Adipocyte (in vitro differentiated cells): ENCODE measurements at places on chromosomes 16 and 17.

DNA sequence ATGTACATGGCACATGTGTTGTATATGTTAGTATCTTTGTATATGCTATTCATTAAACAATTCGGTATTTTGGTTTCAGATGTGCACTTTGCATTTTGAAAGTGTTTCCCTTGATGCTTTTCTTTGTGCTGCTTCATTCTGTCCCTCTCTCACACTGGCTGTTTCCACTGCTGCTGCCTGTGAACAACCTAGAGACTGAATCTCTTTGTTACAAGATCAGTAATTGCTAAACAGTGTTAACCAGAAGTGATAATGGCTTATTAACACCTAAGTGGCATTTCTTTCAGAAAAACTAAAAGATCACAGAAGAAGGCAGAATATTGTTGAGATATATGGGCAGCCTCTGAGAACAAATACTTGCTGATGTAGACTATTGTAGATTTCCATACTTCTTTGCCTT lies 84.7 kb downstream of the KIF2B start:
- DNase-seq, result no peak

DNA sequence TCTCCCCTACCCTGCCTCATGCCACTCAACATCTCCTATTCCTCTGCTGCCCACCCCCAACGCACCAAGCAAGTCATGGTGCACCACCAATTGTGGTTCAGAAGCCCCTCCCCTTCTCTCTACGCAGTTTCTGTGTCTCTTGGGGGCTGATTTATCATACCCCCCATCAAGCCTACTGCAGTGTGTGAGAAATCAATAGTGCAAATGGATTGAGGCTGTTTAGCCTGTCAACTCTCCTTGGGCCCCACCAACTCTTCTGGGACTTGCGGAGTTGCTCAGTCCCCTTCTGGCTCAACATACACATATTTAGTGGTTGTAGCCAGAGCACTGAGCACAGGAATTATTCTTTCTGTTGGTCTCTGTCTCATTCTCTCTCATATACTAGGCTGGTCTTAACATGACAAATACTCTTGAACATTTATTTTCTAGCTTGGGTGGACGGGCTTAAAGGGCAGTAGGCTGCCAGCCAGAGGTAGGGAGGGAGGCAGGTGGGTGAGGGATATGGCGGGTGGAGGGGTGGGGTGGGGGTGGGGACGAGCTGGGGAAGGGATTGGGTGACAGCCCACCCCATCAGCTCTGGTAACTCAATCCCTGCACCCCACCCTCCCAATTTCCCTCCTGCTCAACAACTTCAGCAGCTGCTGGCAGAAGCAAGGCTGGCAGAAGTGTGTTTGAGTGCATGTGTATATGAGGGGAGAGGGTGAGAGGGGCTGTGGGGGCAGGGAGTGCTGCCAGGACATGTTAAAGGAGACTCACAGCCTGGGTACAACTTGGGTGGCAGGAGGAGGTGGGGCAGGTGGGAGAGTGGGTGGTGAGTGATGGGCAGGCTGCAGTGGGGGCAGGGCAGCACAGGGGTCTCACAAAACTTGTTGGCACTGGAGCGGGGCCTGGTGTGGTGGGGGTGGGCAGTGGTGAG lies 4.9 kb downstream of the RARA start:
- DNase-seq, result no peak

- DNase-seq, result peak; percentile 50
These were observed 1.2 kb downstream of the JPT1 start for GRCh38 chr17:75152922-75153779.

DNA sequence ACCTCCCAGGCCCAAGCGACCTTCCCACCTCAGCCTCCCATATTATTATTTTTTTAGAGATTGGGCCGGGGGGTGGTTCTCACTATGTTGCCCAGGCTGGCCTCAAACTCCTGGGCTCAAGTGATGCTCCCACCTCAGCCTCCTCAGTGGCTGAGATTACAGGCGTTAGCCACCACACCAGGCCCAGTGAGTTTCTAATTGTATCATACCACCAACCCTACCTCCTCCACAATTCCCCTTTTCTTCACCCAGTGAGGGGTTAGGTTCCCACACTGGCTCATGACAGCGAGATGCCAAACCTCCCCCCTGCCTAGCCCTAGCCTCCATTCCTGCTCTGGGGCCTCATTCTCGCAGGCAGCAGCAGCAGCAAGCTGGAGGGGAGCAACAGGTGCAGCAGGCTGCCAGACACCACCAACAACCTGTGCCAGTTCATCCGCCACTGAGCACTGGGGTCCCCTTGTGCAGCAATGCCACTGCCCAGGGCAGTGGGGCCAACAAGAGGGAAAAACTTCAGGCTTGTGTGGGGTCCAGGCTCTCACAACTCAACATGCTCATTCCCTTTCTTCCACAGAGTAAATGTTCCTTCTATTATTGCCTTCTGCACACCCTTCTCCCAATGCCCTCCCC lies 9.1 kb downstream of the ATP6V0D1 start:
- DNase-seq, result no peak

DNA sequence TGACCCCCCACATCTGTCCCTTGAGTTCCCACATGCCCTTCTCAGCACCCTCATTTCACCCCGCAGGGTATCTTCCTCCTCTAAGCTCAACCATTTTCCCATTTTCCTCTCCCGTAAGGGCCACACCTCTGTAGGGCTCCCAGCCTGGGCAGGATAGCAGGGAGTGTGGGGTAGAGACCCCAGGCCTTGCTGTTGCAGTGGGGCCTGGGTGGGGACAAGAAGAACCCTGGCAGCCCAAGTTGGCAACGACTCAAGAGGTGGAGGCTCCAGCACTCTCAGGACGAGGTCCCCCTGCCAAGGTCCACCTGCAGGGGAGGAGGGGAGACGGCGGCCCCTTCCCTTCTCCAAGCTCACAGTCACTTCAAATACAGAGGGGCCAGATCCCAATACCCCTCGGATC lies 2.0 kb upstream of the TMEM92 start:
- no peak for DNase-seq

GRCh38 chr17:70242781-70243437 lies 73.6 kb downstream of the KCNJ2 start:
- no peak for DNase-seq

DNA sequence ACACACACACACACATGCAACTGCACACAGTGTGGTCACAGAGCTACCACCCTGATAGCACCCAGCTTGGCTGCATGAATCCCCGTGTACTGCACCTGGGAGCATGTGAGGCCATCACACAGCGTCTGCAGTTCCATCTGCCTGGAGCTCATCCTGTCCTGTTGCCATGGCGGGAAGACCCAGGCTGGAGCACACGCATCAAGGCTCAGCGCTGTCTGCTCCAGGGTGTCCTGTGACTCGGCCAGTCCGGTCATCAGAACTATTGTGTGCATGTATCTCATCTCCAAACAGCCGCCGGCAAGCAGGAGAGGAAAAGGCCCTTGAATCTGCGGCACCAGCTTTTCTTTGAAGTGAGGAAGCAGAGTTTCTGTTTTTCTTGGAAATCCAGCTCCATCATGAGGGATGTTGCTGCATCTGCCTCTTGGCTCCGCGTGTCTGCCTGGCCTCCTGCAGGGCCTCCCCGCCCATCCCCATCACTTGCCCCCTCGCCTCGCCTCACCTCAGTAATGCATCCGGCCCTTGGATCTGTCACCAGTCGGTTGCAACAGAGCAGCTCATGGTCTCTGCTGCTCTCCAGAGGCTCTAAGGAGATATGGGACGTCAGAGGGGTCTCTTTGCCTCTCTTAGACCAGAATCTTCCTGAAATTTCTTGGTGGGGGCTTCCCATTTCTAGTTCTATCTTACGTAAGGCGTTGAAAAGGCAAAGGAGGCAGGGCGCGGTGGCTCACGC lies 23.7 kb downstream of the CACNG4 start:
- DNase-seq, result no peak

DNA sequence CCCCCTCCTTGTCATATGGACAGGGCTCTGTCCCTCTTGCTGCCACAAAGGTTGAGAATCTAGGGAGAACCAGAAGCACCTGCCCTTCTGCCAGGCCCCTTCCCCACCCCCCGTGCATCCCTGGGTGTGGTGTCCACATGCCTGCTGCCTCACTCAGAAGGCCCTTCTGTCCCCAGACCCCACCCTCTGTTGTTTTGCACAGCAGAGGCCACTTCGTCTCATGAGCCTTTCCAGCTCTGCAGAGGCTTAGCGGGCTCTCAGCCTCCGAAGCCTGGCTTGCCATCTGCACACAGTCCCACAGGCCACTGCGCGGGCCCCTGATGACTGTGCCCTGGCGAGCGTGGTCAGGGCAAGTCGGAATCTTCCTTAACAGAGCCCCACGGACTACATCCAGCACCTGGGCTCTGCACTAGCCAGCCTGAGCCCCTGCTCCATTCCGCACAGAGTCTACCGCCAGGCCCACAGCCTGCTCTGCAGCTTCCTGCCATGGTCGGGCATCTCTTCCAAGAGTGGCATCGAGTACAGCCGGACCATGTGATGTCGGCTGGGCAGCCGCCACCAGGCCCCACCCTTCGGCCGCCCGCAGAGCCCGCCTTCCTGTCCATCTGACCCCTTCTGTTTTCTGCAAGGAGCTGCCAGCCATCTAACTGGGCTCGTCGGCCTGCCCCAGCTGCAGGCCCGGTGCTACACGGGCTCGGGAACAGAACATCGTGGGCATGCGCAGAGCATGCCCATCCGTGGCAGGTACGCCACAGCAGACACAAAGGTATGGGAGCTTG lies 10.8 kb downstream of the C16orf90 start:
- DNase-seq, result no peak

GRCh38 chr16:79429381-79430190 lies 171.0 kb downstream of the MAF start:
- DNase-seq, result no peak

DNA sequence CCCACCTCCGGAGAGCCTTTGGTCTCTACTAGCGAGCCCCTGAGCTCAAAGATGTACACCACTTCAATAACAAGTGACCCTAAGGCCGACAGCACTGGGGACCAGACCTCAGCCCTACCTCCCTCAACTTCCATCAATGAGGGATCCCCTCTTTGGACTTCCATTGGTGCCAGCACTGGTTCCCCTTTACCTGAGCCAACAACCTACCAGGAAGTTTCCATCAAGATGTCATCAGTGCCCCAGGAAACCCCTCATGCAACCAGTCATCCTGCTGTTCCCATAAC lies 702 bp downstream of the SPN start:
- no peak for DNase-seq

- peak; percentile 39 for DNase-seq
These were observed 3.1 kb downstream of the ABAT start for GRCh38 chr16:8677481-8677880.

DNA sequence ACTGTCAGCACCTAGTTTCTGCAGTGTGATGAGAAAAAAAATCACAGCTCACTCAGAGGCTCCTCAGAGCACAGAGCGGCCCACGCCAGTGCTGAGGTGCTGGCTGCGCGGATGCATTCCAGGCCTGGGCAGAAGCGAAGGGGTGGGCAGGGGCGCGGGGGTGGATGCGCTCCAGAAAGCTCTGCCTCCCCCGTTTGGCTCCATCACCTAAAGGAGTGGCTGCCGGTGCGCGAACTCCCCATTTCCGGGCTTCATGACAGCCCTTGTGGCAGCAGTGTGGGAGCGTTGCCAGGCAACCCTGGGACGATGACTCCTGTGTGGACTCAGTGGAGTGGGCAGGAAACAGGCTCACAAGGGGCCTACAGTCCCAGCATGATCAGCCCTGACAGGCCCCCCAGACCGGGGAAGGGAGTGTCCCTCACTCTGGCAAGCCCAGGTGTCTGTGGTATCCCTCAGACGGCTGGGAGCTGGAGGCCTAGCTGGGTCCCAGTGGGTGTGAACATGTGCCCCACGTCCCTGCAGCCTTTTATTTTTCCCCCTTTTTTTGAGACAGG lies 32.8 kb upstream of the NUDT16L1 start:
- DNase-seq, result peak; percentile 22

GRCh38 chr17:5591966-5592365 lies 7.7 kb upstream of the NLRP1 start:
- no peak for DNase-seq

- DNase-seq, result no peak
These were observed 247.1 kb downstream of the RBFOX3 start for GRCh38 chr17:79363552-79364275.

- peak; percentile 15 for DNase-seq
These were observed 47.7 kb upstream of the LCMT1 start for GRCh38 chr16:25063865-25064264.
